Left lung (tissue), 14 donors: ENCODE measurements at places on chromosomes 12 and 14. TPM values are rescaled to one million over a fixed set of nuclear protein-coding genes. Genes with fewer than 3 reads are reported as not detected.
A peak's percentile ranks its signal among the peaks of the same experiment; 100 is the strongest.

Gene ACOT4
- total RNA-seq = 4.8 TPM

Gene RNF212B
- total RNA-seq = not detected

Gene RNFT2
- total RNA-seq = 5.3 TPM

Gene PNP
- total RNA-seq = 84.8 TPM

Gene KLHDC1
- 5.6 TPM for total RNA-seq

Gene BCL2L2
- 49.9 TPM for total RNA-seq

Gene WNT5B
- 4.5 TPM for total RNA-seq

Gene STXBP6
- total RNA-seq = 19.9 TPM

Gene C12orf54
- total RNA-seq = not detected

Gene RTN1
- 3.6 TPM for total RNA-seq

DNA sequence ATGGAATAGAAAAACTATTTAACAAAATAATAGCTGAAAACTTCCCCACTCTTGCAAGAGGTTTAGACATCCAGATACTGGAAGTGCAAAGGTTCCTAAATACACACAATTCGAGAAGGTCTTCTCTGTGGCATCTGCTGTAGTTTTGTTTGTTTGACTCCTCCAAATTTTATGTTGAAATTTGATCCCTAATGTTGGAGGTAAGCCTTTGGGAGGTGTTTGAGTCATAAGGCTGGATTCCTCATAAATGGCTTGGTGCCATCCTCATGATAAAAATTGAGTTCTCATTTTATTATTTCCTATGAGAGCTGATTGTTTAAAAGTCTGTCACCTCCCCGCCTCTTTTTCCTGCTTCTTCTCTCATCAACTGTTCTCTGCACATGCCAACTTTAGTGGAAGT is 182.7 kb downstream of the MYRFL start:
- DNase-seq = no peak

DNA sequence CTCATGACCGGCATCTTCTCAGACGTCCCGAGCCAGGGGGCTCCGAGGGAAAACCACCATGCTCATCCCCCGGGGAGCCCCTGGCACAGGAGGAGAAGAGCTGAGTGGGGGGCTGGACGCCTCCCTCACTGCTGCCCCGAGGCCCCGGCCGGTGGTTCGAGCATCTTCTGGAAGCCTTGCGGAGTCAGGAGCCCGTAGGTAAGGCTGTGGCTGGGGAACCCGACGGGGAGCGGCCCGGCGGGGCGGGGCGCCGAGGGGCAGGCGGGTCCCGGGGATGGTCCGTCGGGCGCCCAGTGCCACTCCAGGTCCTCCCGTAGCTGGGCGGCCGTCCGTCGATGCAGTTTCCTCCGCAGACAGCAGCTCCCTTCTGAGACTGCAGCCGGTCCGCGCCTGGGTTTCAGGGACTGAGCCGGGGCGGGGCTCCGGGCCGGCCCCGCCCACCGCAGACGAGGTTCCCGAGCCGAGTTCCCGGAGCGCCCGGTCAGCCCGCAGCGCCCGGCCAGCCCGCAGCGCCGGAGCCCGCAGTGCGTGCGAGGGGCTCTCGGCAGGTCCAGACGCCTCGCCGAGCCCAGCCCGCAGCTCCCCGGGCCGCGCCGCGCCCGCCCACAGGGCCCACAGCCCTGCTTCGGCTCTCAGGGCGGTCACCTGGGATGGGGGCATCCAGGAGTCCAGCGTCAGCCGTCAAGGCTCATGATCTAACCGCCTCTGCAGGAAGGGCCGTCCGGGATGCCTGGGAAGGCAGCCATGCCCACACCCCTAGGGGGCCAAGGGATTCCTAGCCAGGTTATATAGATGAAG is at the start of gene PGF:
Gene PGF (minus strand): TSS at position 369 of the 798 bp plus-strand sequence. CDS start 355 bp downstream, at position 14.
- DNase-seq = peak; percentile 76

DNA sequence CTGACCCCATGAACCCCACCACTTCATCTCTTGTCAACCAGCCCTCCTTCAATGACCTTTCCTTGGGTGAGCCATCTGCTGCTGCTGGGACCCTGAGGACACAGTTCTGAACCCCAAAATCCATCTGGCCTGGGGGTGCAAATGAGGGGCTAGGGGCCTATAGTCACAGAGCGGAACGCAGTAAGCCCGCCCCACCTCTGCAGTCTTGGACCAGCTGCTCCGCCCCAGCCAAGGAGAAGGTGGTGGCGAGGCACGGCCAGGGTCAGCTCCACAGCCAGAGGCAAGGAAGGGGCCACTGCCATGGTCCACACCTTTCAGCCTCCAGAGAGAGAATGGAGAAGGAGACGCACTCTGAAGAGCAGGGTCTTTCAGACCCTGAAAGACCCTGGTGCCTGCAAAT is 5.1 kb downstream of the TMEM179 start:
- no peak for DNase-seq

DNA sequence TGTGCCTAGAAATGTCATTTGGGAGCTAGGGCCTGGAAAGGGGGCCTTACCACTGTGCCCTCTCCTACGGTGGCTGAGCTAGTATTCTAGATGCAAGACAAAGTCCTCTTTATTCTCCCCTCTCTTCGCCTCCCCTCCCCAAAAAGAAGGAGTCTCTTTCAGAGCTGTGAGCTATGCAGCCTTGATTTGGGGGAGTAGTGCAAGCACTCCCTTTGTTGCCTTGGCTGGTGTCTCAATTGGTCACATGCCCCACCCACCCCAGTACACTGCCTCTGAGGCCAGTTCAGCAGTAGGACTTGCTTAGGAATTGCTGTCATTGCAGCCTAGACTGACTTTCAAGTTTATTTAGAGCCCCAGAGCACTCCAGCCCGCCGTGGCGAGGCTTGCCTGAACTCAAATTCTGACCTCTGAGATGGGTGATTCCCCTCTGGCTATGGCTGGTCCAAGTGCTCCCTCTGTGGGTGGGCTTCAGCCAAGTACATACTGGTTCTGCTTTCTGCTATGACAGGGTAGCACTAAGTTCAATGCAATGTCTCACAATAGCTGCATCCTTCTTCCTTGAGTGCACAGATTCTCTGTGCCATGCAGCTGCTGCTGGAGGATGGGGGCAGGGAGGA is 37.0 kb upstream of the FBXO33 start:
- peak; percentile 8 for DNase-seq

- DNase-seq = no peak
Measured at GRCh38 chr14:57317248-57317833, 48.6 kb downstream of the AP5M1 start.

DNA sequence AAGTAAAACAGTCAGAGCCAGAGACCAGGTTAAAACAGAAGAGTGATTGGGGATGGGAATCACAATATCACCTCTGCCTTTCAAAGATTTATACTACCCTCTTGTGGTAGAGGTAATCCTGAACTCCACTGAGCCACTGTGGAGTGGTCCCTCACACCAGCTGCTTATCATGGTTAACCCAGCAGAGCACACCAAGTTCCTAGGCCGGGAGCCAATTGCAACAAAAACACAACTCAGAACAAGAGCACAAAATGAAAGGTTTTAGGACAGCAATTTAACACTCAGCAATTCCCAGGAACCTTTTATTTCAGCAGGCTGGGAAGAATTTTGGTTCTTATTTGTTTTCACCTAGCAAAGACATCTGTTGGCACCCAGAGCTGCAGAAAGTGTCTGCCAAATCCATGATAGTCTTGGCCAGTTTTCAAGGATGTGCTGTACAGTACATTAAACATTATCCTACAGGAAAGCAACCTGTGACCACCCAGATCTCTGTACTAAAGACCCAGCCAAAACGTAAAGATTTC is 220.5 kb upstream of the ATXN7L3B start:
- peak; percentile 1 for DNase-seq

DNA sequence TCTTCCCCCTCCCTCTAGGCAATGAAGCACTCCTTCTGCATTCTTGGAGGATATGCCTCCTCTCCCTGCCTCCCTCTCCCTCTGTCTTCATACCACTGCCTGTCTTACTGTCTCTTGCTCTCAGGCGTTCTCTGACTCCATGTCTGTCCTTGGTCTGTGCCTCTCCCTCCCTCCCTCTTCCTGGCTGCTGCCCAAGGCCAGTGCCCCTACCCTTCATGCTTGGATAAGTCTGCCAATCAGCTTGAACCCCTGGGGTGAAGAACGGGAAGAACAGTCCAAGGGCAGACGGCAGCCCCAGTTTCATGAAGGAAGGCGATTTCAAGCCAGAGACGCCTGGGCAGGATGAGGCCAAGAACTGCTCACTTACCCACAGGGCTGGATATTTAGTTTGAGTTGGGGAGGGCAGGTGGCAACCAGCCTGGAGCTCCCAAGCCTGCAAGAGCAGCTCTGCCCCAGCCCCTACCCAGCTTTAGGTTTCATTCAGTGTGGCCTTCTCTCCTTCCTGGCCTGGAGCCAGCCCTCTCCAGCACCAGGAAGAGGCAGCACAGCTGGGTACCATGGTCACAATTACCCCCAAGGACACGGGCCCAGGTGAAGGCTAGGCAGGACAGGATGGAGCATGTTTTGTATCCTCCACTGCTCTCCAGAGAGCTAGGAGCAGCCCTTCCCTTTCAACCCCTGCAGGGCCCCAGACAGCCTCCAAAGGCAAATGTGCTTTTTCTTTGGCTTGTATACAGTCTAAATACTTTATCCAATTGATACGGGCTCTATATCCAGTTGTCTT is 35.8 kb upstream of the LTBP2 start:
- peak; percentile 30 for DNase-seq

GRCh38 chr12:104671409-104672095 is 214.8 kb downstream of the CHST11 start:
- no peak for DNase-seq

DNA sequence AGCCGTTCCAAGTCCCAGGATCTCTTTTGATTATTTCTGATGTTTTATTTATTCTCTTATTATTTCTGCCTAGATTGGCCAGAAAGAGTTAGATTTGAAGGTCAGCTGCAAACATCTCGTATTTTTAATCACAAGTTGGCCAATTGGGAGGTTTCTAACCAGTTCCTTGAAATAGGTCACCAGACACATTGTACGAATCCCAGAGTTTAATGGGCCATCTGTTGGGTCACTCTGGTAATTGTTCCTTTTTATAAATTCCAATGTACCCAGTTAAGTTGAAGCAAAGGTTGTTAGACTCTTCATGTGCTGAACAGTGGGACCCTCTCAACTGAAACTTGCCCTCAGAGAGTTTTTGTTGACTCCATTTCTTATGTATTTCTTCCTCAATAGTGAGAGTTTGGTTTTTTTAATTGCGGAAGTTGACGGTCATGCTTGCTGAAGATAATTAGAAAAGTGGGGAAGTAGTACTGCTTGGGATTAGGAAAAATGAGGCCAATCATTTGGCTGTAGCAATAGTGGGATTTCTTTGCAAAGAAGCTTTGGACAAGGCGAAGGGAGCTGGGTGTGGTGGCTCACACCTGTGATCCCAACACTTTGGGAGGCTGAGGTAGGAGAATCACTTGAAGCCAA is 382.7 kb upstream of the RGS6 start:
- no peak for DNase-seq

DNA sequence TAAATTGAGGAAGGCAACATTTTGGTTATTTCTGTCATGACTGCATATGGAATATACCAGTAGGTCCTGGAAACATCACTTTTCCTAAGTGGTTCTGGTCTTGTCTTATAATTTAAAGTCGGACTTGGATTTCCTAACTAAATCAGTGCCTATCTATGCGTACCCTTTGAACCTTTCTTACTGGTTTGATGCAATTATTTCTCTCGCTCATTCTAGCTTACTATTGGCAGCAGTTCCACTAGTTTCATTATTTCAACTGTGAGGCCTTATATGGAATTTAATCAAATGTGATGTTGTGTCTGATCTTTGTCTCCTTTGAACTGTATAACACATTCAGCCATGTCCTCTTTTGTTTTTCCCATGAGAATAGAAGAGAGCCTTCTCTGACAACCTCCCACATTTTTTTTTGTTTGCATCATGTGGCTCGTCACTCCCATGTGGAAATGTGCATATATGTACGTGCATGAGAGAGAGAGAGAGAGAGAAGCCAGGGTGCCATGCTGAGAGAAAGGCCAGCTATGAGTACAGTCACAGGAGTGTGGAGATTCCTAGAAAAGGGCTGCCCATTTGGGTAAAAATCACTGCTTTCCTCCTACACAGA is 48.0 kb downstream of the AKAP6 start:
- DNase-seq = no peak

GRCh38 chr14:88681755-88682494 is 110.8 kb downstream of the EML5 start:
- no peak for DNase-seq

DNA sequence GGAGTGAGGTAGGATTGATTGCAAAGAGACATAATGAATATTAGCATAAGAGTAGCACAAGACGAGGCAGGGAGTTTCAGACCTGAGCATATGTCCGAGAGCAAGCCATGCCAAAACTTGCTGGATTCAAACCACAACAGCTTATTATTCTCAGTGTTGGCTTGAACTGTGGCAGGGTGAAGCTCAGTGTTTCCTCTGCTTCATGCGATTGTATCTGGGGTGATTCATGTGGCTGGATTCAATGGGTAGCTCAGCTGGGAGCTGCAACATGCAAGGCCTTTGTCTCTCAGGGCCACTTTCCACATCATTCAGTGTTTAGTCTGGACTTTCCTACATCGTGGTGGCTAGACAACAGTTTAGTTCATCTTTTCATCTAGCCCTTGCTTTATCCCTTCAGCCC is 22.1 kb upstream of the E2F7 start:
- no peak for DNase-seq

DNA sequence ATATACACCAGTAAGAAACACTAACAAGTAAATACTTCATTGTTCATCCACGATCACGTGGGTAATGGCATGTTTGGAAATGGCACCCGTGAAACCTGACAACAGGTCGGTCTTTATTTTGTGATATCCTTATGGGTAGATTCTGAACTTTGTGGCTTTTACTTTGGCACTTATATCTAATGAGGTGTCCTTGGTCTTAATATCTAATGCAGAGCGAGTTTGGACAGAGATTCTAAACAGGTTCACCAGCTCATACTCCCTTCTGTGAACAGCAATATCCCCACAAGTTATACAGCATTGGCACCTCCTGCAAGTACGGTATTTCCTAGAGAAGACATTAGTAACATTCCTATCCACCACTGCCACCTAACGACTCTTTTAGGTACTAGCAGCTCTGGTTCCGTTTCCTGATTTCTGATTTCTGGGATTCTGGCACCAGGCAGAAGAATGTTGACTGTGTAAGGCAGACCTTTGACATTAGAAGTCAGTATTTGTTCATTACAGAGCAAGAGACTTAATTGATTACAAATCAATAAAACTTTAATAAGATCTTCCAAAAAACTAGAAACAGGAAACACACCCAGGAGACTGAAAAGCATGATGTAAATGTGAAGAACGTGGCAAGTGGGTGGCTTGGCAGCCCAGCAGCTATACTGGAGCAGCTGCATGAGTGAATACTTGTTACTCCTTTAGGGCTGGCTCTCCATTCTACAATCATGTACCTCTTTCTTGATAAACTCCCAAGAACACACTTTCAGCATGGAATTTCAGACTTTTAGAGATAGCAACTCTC is 2.5 kb downstream of the ANG start:
- no peak for DNase-seq

DNA sequence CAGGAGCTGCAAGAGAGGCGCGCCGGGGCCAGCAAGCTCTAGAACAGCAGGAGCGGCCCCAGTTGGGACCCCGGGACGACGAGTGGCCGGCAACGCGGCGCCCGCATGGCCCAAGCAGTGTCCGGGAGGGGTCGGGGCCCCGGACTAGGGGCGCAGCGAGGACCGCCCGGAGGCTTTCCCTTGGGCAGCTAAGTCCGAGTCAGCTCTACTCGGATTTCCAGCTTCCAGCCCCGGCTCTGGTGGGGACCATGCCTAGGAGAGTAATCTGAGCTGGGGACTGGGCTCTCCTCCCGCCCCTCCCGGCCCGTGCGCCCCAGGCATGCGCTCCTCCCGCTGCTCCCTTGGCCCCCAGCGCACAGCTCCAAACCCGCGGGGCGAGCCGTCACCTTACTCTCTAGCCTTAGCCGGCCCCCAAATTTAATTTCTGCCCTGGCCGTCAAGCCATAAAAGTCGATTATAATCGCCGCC is 41.6 kb upstream of the CAPRIN2 start:
- peak; percentile 46 for DNase-seq
